Activated CD4-positive, alpha-beta T cell treated with anti-CD3 and anti-CD28 coated beads, Interleukin-2, amount 50 U/mL, for 48 hours (primary cell): ENCODE measurements at places on chromosomes 2 and 18.

GRCh38 chr2:105797298-105797819 lies 52.6 kb downstream of the NCK2 start:
- DNase-seq: no peak

DNA sequence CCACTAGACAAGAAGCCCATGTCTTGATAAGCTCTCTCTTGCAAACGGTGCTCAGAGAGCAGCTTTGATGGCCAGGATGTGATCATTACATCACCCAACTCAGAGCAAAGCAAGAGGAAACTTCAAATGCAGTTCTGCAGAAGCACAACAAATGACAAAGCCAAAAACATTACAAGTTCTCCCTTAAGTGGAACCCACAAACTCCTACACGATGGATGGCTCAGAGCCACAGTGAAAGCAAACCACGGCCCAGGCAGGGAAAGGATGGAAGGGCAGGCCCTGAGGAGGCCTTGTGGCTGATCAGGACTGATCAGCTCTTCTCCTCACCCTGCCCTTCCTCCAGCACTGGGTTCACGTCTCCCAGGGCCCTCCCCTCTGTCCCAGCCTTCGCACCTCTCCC lies 326.4 kb downstream of the EIPR1 start:
- DNase-seq: peak; percentile 11

- DNase-seq: no peak
Measured at GRCh38 chr2:231258701-231259100, 60.3 kb downstream of the ARMC9 start.

GRCh38 chr18:31723990-31724711 lies 36.5 kb downstream of the SLC25A52 start:
- DNase-seq: no peak

DNA sequence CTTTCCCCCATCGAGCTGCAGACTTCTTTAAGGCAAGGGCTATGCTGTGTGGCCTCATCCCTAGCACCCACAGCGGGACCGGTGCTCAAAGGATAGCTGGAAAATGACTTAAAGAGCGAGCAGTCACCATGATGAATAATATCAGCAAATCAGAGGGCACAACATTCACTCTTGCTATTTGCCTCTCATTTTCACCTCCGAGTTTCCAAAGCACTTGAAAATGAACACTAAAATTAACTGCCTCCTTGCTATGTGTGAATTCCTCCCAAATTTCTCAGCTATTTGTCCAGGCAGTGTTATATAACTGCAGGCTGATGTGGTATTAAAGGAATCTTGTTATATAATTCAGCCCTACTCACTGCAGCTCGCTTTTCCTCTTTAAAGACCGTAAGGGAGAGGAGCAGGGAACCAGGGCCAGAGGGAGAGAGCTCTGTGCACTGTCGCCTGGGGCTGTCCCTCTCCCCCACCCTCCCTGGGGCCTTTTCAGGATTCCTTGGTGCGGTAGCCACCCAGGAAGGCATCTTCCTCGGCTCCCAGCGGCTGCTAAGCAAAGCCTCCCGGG lies 1.4 kb downstream of the CYS1 start:
- no peak for DNase-seq

- DNase-seq: no peak
Measured at GRCh38 chr2:169265591-169265990, 96.7 kb downstream of the LRP2 start.

GRCh38 chr2:19525313-19525712 lies 166.9 kb upstream of the OSR1 start:
- no peak for DNase-seq

- DNase-seq: no peak
Measured at GRCh38 chr2:162174746-162175145, 22.7 kb upstream of the GCG start.

- no peak for DNase-seq
Measured at GRCh38 chr2:62408241-62408677, 97.7 kb downstream of the TMEM17 start.

- no peak for DNase-seq
Measured at GRCh38 chr2:112683550-112684414, 37.0 kb upstream of the NT5DC4 start.

- DNase-seq: no peak
Measured at GRCh38 chr18:44799907-44800421, 119.3 kb downstream of the SETBP1 start.

DNA sequence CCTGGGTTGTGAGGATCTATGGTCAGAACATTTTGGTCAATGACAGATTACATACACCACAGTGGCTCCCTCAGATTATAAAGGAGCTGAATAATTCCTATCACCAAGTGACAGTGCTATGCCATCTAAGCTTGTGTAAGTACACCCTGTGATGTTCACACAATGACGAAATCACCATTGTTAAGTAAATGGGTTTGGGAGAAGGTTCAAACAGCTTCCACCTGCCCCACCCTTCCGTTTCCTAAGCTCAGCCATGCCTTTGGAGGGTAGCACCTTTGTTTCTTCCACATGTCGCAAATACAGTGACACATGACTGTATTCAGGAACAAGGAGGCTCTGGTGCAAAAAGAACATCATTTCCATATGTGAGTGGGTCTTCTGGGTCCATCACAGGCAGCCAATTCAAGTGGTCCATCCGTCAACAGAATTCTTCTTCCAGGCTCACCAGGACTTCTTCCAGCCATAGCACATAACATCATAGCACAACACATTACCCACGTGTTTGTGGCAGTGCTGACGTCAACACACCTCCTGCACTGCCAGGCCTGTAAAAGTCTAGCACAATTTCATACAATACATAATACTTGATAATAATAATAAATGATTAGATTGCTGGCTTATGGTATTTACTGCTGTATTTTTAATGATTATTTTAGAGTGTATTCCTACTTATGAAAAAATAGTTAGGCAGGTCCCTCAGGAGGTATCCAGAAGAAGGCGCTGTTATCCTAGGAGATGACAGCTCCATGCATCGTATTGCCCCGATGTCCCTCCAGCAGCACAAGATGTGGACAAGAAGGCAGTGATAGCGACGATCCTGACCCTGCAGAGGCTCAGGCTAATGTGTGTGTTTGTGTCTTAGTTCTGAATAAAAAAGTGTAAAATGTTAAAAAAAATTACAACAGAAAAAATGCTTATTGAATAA lies 264.8 kb downstream of the ANAPC1 start:
- no peak for DNase-seq

DNA sequence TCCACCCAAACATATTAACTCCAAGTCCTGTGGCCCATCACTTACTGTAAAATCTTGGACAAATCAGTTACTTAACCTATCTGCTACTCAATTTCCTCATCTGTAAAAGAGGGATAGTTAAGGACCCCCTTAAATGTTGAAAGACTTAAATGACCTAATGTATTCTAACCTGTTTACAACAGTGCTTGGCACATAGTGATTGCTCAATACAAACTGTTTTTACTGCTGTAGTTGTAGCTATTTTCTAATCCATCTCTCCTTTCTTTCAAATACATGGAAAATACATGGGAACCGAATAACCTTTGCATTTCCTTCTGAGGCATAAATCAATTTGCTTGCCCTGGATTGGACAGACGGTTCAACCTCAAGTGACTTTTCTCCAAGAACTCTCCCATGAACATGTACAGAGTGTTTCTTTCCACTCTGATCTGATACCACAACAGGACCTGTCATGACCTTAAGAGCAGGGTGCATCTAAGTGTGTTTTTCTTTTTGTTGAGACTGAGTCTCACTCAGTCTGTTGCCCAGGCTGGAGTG lies 2.7 kb downstream of the LNPK start:
- no peak for DNase-seq

GRCh38 chr2:24342110-24342910 lies 18.0 kb downstream of the ITSN2 start:
- DNase-seq: no peak

- peak; percentile 35 for DNase-seq
Measured at GRCh38 chr18:51621113-51621863, 423.8 kb upstream of the MEX3C start.

DNA sequence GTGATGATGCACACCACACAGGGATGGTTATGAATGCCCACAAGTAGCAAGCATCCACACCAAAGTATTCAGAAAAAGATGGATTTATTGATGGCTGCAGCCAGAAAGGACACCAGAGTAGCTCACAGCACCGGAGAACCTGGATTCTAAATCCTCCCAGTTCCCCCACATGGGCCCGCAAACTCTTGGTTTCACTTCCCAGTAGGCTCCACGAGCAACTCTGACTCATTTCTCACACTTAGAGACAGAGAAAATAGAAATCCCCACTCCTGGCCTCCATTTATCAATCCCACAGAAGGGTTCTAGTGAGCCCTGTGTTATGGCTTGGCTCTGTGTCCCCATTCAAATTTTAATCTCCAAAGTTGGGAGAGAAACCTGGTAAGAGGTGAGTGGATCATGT lies 426.7 kb upstream of the MYT1L start:
- DNase-seq: no peak

DNA sequence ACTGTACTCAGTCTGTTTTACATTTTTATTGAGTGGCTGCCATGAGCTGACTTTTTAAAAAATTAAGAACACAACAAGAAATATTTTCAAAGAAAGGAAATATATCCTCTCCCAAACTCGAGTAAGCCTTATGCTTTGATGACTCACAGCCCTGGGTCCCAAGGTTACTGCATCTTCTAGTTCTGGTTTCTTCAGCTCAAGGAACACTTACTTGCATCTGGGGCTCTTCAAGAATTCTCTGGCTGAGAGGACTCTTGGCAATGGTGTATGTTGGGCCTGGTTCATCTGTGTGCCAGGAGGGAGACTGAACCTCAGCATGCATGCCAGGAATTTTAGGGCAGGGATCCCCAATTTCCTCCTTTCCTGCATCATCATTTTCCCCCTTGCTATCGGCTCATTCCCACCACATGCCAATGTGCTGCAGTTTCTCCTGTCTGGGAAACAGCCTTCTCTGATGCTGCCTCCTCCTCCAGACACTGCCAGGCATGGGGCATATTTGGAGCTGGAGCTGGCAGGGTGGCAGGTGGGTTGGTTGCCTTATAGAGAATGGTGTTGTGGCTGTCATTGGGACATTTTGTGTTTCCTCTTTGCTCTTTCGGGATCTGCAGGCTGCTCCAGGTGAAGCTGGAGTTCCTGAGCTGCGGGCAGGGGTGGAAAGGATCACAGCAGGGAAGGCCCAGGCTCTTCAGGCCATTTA lies 192.2 kb upstream of the HS6ST1 start:
- DNase-seq: no peak

- DNase-seq: no peak
Measured at GRCh38 chr2:182506606-182507005, 79.8 kb upstream of the PDE1A start.

DNA sequence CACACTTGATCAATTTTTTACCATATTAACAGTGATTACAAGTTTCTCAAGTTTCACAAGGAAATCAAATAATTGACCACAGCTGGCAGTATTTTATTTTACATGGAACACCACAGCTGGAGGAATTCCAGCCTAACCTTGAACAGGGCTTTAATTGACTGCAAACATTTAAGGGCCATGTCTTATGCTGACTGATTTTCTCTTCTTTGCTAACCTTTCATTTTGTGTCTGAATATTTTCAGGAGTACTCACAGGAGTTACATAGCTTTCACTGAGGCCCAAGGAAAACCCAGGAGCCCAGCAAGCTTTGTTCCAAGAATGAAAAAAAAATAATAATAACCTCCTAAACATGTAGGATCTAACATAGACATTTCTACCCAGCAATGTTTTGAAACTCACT lies 49.6 kb downstream of the FRZB start:
- no peak for DNase-seq

- no peak for DNase-seq
Measured at GRCh38 chr2:120929829-120930228, 194.2 kb downstream of the GLI2 start.

DNA sequence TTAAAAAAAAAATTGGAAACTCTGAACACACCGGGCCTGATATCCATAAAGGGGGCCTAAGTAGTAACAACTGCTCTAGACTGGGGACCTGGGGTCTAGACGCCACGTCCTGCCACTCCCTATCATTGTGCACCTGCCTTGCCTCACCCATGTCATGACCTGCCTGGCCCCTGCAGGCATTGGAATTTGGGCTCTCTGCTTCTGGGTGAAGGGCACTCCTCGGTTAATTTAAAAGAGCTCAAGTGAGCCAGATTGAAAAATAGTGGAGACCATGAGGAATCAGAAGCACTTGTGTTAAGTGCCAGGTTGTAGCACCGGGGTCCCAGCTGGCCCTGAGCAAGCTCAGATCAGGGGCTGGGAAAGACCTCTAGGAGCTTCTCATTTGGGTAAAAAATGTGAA lies 48.1 kb downstream of the SLC4A1AP start:
- no peak for DNase-seq

- no peak for DNase-seq
Measured at GRCh38 chr18:32081881-32082280, 9.8 kb upstream of the RNF138 start.

DNA sequence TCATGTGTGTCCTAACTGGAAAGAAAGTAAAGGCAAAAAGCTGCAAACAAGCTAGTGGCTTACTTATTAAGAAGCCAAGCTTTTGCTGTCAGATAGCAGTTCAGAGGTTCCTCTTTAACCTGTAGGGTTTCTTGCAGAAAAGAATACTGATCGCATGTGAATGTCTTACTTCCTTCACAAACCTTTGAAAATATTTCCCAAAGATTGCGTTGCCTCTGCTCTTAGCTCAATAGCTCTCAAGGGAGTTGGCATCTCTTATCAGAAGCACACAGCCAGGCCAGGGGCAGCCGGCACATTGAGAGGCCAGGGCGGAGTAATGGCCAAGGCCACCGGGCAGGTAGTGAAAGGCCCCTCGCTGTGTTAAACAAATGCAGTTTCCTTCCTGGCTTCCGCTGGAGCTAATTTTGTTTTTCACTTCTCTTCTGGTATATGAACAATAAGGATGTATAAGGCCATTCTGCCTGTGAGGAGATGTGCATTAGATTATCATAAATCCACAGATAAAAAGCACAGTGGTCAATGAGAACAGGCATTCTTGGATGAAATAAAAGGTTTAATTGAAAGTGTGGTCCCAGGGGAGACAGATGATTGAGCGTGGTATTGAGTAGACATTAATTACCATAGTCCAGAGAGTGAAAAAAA lies 542.4 kb upstream of the NRP2 start:
- no peak for DNase-seq

DNA sequence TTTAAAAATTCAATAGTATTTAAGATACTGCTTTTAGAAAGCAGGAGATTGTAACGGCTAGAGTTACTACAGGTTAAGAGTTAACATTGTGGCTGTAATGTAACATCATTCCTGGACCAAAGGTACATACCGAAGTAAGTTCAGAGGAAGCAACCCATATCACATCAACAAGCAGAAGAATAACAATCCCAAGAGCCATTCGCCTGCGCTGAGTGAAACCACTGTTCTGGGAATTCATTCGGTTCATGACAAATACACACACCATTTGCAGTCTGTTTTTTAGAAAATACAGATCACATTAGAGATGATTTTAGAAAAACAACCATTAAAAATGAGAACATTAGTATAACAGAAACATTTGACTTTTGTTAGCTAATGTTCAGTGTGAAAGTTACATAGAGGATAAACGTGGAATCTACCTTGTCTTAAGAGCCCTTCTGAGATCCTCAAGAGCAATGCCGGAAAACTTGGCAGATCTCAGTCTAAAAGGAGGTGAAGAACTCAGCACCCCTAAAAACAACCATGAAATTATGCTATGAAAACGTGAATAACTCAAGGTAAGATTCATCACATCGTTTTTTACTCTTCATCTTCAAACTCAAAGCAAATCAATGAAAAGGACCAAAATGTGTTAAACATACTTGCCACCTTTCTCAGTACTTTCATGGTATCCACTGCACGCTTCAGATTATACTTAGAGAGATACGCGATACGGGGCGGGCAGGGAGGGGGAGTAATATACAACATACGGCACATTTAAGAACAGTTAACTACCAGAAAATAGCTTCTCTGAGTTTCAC lies 1.2 kb downstream of the SLC35F5 start:
- DNase-seq: peak; percentile 6
